CD4-positive, alpha-beta T cell treated with Interleukin-12 subunit alpha and Interleukin-12 subunit beta, for 1 hour (primary cell): ENCODE measurements at places on chromosomes 3 and 15.

GRCh38 chr3:188749010-188749617, 422.7 kb upstream of the TPRG1 start:
- DNase-seq = peak; percentile 75

GRCh38 chr3:138124706-138125355, 7.4 kb downstream of the A4GNT start:
- no peak for DNase-seq

- no peak for DNase-seq
Measured at GRCh38 chr3:127349501-127350171, 61.8 kb upstream of the PRR20G start.

GRCh38 chr15:26295336-26296085, 432.4 kb upstream of the ATP10A start:
- DNase-seq = no peak

GRCh38 chr15:96097661-96098060, 232.8 kb upstream of the NR2F2 start:
- no peak for DNase-seq

DNA sequence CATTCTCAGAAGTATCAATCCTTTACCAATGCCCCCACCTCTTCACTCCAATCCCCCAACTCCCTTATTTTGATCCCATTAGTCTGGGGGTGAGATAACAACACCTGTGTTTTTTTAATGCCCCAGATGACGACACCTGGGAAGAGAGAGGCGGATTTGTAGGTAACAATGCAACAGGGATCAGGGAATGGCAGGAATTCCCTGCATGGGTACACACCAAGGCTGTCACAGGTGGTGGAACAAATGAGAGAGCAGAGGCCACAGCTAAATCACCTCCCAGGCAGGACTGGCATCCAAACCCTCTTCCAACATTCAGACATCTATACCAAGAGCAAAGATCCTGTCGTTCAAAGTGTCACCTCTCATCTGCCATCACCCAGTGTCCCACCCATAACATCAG, 319.2 kb upstream of the TRIM42 start:
- DNase-seq = no peak

GRCh38 chr15:40325700-40326099, 2.2 kb downstream of the INAFM2 start:
- no peak for DNase-seq

- DNase-seq = no peak
Measured at GRCh38 chr15:24823473-24823872, 131.3 kb upstream of the SNRPN start.

DNA sequence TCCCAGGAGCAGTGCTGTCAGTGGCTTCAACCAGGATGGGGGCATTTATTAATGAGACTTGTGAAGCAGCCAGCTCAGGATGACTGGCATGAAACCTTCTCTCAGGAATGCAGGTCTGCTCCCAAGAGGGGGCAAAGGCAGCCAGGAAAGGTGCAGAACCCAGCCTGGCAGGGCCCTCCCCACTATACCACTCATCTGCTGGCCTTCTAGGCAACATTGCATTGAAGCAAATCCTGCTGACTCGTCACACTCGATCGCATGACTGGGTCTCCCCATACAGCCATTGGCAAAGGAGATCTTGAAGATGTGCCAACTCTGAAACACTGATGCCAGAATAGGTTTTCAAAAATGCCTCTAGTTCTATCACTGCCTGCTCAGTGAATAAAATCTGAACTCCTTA, 65.7 kb upstream of the CMTM7 start:
- no peak for DNase-seq

GRCh38 chr3:60552581-60552980, 698.7 kb downstream of the FHIT start:
- no peak for DNase-seq

DNA sequence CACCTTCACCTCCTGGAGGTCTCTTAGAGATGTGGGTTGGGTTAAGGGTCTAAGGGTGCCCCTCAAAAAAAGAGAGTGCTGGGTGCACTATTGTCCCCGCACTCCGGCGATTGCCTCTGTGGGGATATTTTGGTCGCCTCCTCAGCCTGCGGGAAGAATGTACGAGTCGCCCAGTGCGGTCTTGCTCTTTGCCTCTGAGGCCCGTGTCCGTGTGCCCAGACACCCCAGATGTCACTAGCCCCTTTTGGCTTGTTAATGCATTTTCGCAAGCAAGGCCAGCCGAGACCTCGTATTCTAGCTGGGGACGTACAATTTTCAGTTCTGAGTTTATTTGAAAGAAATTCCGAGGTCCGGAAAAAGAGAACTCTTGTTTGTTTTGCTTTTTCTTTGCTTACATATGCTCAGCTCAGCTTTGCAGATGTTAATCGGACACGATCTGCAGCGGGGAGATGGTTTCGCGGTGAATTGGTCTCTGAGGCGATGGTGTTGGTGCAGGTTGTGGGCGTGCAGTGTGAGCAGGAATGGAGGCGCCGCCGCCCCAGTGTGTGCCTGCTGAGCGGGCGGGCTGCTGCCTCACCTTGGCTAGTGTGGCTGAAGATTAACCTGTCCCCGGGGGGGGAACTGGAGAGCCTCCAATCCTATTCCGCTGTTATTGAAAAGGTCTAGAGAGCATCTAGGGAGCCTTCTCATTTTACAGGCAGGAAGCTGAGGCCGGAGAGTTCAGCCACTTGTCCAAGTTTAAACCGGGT, 1.4 kb downstream of the ST6GAL1 start:
- peak; percentile 74 for DNase-seq

GRCh38 chr3:56788521-56788920, 13.2 kb downstream of the ARHGEF3 start:
- no peak for DNase-seq

DNA sequence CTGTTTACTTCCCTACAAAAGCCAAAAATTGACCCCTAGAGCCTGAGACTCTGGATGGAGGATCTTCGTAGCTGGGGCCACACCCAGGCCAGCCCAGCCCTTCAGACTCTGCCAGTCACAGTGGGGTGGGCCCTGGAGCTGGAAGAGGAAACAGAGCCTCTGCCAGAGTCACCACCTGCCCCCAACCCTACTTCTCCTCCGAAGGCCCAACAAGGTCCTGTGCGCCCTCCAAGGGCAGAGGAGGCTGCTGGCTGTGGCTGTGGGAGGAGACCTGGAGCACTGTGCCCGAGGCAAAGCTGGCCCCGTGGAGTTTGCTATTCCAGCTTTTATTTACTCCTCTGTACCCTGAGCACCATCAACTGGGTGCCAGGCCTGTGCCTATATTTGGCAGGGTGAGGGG, 19.0 kb downstream of the CISH start:
- DNase-seq = no peak

- DNase-seq = no peak
Measured at GRCh38 chr15:69338535-69339213, 40.0 kb downstream of the PAQR5 start.

DNA sequence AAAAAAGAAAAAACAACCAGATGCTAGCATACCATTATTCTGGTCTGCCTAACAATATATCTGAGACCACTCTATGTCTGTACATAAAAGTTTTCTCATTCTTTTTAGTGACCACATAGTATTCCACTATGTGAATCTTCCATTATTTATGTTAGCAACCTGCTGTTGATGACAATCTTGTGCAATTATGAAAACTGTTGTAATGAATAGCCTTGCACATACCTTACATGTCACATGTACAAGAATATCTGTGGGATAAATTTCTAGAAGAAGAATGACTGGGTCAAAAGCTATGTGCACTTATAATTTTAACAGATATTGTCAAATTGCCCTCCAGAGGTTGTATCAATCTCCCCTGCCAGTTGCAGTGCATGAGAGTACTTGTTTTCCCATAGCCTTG, 62.5 kb downstream of the ARHGAP31 start:
- no peak for DNase-seq

DNA sequence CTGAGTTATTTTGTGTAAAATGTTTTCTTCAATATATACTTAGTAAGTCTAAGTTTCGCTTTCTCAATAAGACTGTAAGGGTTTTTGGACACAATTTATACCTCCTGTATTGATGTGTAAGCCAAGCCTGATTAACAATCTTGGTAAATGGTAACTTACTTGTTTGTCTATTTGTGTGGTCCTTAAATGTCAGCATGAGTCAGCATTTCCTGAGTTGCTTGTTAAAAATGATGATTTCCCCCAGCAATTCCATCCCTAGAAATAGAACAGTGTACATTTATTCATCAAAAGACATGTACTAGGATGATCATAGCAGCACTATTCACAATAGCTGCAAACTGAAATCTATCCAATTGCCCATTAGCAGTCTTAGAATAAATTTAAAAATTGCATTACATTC, 53.4 kb upstream of the LRIG1 start:
- DNase-seq = no peak

DNA sequence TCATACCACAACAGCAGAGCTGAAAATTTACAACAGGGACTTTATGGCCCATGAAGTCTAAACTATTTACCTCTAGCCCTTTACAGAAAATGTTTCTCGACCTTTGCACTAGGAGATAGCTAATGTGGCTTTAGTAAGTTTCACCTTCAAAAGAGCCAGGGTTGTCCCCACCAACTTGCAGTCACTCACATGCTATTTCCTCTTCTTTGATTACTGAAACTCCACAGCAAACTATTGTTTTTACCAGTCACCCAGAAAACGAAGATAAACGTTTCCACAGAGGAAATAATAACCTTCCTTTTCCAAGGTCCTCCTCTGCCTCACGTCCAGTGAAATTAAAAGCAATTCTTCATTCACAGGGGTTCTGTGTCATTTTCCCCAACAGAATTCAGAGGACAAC, 48.2 kb downstream of the WWTR1 start:
- DNase-seq = no peak

GRCh38 chr15:90212221-90213098, 11.3 kb downstream of the SEMA4B start:
- no peak for DNase-seq

DNA sequence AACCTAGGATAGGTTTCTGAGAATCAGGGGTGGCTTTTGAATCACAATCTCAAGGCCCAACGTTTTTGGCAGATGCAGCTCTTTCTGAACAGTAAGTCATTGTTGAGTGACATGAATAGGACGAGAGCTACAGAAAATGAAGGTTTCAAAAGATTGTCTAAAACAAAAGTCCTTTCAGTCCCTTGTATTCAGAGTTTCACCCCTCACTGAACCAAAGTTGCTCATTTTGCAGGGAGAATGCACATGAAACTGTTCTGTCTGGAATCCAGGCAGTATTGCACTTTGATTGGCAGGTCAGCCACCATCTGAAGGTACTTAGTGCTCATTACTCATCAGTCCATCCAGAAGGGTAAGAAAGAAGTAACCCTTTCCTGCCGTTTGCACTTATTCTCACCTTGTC, 24.1 kb upstream of the RASGRP1 start:
- no peak for DNase-seq

GRCh38 chr3:149575961-149576564, 81.8 kb downstream of the WWTR1 start:
- no peak for DNase-seq

DNA sequence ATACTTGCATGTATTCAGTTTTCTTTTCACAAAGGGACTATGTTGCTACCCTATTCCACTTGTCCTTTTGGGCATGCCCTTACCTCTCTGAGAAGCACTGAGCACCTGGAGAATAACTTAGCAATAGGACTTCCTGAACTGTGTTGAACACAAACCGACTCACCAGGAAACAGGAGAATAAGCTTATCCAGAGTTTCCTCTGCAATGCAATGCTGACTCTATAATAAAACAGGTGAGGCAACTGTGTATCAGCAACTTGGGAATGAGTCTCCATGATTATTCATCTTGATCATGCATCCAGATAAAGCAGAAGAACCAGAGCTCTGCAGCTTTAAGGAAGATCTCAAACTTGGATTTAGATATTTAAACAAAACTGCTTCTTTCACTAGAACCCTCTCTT, 806.5 kb downstream of the IGSF11 start:
- DNase-seq = no peak

GRCh38 chr3:141979050-141979671, 102.7 kb downstream of the ATP1B3 start:
- DNase-seq = no peak

- DNase-seq = peak; percentile 2
Measured at GRCh38 chr3:150830094-150830681, 67.2 kb upstream of the SIAH2 start.

DNA sequence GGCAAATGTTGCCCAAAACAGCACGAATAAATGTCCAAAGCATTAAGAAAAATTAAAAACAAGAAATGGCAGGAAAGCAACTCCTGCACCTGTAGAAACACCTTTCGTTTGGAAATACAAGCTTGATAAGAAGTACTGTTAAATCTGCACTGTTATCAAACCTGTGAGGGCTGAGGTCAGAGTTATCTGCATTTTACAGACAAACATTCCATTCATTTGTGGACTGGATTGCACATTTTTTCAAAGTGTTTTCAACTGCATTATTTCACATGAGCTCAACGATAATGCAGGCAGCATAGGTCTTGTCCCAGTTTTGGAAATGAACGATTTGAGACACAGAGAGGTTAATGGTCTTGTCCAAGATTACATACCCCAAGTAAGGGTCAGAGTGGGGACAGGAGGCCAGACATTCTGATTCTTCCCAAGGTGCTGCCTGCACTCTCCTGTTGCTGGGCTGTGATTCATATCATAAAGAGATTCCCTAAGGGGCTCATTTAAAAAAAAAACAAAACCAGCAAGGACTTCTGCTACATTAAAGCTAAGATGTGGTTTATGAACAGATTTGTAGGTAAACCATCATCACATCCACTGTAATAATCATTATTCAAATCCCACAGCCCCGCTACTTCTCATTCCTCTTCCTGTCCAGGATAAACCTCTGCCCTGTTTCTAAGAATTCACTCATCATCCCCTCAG, 13.0 kb downstream of the GUCA1C start:
- DNase-seq = no peak

GRCh38 chr3:162704799-162705385, 1208.3 kb downstream of the OTOL1 start:
- no peak for DNase-seq

DNA sequence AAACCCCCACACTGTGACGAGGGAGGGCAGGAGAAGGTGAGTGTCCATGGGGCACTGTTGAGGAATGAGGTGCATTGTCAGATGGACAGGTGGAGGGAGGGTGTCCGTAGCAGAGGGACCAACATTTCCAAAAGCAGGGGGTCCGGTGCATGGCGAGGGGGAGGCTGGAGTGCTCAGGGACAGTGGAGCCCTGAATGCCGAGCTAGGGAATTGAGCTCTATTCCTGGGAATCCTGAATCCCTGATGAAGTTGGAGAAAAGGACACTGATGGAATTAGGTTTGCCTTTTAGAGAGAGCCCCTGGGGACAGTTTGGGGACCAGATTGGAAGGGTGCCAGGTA, 7.9 kb upstream of the ANPEP start:
- no peak for DNase-seq

DNA sequence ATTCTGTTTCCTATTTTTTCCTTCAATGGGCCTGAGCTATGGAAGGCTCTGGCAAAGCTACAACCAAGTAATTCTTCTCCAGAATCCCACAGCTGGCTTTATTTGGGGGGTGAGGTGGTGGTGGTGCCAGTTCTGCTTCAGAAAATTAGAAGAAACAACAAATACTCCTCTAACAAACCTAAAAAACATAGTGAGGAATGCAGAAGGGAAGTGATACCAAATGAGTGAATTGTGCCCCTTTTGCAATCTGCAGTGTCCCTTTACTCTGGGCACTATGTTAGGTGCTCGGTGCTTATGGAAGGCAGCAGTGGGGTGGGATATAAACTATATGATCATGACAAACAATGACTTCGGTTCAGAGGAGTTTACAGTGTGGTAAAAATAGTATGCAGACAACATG, 90.4 kb upstream of the ROPN1 start:
- DNase-seq = no peak
